ENCODE measurements at places on chromosomes 7 and 10. TPM values are rescaled to one million over a fixed set of nuclear protein-coding genes. Genes with fewer than 3 reads are reported as not detected.

The SH2B2 gene
- total RNA-seq, result 1.4 TPM

The TMEM236 gene
- not detected for total RNA-seq

The UPK3B gene
- not detected for total RNA-seq

The STEAP2 gene
- not detected for total RNA-seq

The NRP1 gene
- total RNA-seq, result not detected

GRCh38 chr10:21336476-21337170, 188.9 kb downstream of the SKIDA1 start:
- H3K27ac ChIP-seq, result no peak overlapping the region
- no peaks in the 10 kb centered on the region for H3K36me3 ChIP-seq
- no peak overlapping the region for H3K4me3 ChIP-seq
- peaks cover 5% of the 10 kb centered on the region for H3K27me3 ChIP-seq
- no peaks in the 10 kb centered on the region for H3K4me1 ChIP-seq

DNA sequence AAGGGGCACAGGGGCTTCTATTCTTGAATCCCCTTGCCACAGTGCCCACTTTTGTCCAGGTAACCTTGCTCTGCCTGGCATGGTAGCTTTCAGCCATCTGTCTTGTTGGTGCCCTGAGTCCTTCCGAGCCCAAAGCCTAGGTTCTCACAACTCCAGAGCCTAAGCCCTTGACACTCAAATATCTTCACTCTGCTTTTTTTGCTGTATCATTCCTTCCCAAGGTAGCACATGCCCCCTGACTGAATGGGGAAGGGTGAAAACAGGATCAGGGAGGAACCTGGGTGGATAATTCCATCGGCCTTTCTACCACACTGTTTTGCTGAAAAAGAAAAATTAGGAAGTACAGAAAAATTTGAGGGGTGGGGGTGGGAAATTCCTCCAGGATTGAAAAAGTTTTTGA, 37.6 kb downstream of the LDB3 start:
- no peak overlapping the region for H3K4me3 ChIP-seq
- no peaks in the 10 kb centered on the region for H3K27me3 ChIP-seq
- no peak overlapping the region for H3K27ac ChIP-seq
- H3K36me3 ChIP-seq, result no peaks in the 10 kb centered on the region
- no peak for DNase-seq

DNA sequence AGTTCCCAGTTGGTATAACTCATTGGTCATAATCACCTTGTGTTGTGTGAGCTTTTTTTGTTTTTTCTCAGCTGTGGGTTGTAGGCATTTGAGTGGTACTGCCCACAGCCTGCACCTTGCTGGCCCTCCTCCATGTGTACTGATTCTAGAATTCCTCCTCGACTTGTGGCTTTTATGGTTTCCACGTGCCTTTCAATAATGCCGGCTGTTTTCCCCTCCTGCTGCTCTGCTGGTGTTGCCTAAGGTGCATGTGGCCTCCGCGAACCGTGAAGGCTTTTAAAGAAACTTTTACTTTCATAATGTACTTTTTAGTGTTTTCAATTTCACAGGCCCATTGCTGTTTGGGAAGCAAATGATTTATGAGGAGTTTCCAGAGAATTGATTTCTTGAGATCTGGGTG, 518.0 kb downstream of the REEP3 start:
- peaks cover 4% of the 10 kb centered on the region for H3K4me1 ChIP-seq
- DNase-seq, result no peak
- no peaks in the 10 kb centered on the region for H3K36me3 ChIP-seq

DNA sequence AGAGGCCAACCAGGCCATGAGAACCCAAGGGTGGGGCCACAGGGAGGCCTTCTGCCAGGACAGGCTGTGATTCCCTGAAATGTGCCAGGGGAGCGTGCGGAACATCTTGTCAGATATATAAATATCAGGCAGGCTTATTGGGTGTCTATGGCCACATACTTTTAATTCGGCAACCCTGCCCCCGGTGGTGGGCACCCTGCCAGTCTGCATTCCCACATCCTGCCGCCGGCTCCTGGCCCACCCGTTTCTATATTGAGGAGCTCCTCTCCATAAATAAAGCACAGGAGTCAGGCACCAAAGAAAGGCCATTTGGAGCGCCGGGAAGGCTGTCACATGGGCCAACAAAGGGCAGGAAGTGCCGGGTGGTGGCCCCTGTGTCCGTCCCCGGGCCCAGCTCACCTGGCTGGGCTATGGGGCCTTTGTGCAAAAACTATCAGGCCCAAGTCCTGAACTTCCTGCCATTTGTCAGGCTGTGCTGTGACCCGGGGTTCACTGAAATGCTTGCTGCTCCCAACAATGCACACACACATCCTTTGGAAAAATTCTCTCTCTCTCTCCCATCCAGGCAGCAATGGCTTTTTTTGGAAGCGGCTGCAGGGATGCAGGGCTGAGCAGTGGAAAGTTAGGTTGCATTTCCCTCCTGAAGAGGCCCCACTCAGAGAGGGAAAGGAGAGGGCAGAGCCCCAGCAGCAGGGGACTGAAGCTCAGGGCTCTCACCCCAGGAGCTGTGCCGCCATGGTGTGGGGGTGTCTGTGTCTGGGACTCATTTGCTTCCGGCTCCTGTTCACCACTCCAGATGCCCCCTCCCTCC, 25.0 kb upstream of the PODXL start:
- no peaks in the 10 kb centered on the region for H3K4me1 ChIP-seq
- DNase-seq, result no peak
- H3K4me3 ChIP-seq, result no peak overlapping the region
- H3K36me3 ChIP-seq, result no peaks in the 10 kb centered on the region
- H3K27me3 ChIP-seq, result peaks cover 1% of the 10 kb centered on the region

DNA sequence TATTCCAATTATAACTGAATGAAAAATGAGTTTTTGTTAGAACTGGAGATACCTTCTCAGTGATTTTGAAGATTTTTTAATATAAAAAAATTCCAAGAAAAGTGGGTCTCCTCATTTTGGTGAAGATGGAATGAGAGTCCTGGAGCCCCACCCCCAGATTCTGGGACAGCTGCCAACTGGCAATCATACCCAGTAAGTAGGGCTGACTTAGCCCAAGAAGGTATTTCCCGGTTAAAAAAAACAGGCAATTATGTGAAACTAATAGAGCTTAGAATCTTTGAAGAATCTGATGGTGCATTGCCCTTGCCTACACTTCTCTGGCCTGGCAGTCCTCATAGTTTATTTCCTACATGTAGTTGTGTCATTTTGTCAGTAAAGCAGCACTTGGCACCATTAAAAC, 52.8 kb upstream of the VWDE start:
- no peaks in the 10 kb centered on the region for H3K4me1 ChIP-seq
- H3K36me3 ChIP-seq, result no peaks in the 10 kb centered on the region
- H3K27me3 ChIP-seq, result peaks cover 11% of the 10 kb centered on the region
- DNase-seq, result no peak

DNA sequence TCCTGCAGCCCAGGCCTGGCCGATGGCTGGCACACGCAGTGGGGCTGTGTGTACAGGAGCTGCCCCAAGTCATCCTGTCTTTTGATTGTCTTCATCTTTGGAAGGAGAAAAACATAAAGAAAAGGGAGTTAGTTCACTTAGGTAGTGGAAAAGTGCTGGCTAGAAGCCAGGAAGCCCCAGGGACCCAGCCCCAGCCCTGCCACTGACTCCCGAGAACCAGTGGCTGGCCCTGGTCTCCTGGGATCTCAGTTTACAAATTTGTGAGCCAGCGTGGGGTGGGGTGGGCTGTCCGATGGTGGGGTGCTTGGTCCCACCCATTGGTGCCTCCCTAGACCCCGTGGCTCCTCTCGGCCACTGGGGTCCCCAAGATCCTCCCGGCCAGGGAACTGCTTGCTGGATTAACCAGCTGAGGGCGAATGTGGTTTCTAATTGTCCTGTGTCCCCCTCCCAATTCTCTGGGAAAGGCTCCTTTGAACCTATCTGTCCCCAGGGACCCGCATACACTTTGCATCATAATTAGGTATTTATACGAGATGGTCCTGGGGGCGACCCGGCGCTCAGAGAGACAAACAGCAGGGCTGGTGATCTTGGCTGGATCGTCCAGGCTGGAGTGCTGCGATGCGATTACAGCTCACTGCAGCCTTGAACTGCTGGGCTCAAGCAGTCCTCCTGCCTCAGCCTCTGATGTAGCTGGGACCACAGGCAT, 16.3 kb upstream of the CHST12 start:
- no peak overlapping the region for H3K27ac ChIP-seq
- H3K36me3 ChIP-seq, result peaks cover 5% of the 10 kb centered on the region
- DNase-seq, result no peak
- no peak overlapping the region for H3K4me3 ChIP-seq

- no peaks in the 10 kb centered on the region for H3K36me3 ChIP-seq
- no peak overlapping the region for H3K27ac ChIP-seq
- DNase-seq, result no peak
- H3K27me3 ChIP-seq, result peaks cover 10% of the 10 kb centered on the region
These were observed 78.0 kb downstream of the ARL5B start for GRCh38 chr10:18737236-18737635.
